ENCODE measurements at places on chromosomes 7 and 10. TPM values are rescaled to one million over a fixed set of nuclear protein-coding genes. Genes with fewer than 3 reads are reported as not detected.

The PKD1L1 gene
- not detected for total RNA-seq

The SUN3 gene
- total RNA-seq: not detected

The ANKRD7 gene
- total RNA-seq: 1.4 TPM

The ABCF2 gene
- total RNA-seq: 44.9 TPM

The LIPN gene
- total RNA-seq: not detected

The ADRB1 gene
- total RNA-seq: 0.76 TPM

The CPED1 gene
- total RNA-seq: 0.23 TPM

The PON1 gene
- not detected for total RNA-seq

The SFXN4 gene
- total RNA-seq: 31.4 TPM

Data from hair follicular keratinocyte (primary cell).